Stimulated activated CD4-positive, alpha-beta T cell treated with anti-CD3 and anti-CD28 coated beads, Interleukin-1b, Interleukin-23, amount 100 ng/mL, for 1 hour (primary cell): ENCODE measurements at places on chromosomes 7 and 10.

- no peak for DNase-seq
These were observed 23.3 kb upstream of the GPR22 start for GRCh38 chr7:107446531-107446930.

DNA sequence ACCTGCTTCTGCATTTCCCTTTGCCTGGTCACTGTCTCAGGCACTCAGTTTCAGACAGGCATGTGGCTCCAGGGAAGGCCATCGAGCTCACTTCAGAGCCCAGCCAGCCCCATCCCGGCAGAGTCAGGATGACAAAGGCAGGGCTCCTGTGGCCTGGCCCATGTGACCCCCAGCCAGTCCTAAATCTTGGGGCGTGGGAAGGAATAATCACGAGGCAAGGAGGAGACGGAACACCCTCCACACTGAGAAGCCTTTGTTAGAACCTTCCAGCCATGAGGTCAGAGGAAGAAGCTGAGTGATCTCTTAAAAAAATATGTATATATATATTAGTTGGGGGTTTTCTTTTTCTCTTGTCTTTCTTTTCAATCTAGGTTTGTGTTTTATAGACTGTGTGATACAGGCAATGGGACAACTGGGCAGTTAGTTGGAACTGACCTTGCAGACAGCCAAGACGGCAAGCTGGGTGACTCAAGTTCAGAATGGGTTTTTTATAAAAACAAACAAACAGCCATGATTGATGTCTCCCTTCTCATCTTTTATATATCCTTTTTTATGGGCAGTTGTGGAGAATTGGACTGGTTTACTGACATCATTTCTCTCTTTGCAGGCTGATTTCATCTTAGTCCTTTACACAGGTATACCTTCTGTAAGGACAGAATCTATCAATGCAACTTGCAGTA lies 60.8 kb downstream of the CHN2 start:
- DNase-seq, result no peak

DNA sequence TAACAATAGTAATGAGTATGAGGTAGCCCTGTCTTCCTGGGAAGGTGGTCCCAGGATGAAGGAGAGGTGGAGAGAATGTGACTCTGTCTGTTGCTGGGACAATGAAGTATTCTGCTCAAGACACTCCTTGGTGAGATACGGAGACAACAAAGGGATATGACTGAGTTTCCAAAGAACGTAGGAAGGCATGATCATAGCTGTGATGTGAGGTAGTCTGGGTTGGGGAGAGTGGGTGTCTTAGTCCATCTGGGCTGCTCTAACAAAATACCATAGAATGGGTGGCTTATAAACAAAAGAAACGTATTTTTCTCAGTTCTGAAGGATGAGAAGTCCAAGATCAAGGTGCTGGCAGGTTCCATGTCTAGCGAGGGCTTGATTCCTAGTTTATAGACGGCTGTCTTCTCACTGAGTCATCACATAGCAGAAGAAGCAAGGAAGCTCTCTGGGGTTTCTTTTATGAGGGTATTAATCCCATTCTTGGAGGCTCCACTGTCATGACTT lies 84.9 kb upstream of the RHOBTB1 start:
- no peak for DNase-seq

DNA sequence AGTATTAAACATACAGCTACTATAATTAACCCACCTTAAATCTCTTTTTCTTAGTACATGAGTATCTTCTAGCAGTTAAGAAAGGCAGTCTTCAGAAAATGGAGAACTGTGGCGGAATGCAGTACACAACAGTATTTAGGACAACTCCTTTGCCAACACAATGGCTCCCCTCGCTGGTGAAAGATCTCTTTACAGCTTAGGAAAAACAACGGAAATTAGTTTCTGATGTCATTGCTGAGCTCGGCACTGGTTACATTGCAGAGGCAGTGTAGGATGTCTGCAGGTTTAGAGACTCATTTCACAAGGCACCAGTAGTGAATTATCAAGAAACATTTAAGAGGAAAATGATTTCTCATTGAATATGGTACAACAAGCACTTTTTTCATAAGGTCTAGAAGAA lies 43.4 kb downstream of the GLRX3 start:
- DNase-seq, result no peak

DNA sequence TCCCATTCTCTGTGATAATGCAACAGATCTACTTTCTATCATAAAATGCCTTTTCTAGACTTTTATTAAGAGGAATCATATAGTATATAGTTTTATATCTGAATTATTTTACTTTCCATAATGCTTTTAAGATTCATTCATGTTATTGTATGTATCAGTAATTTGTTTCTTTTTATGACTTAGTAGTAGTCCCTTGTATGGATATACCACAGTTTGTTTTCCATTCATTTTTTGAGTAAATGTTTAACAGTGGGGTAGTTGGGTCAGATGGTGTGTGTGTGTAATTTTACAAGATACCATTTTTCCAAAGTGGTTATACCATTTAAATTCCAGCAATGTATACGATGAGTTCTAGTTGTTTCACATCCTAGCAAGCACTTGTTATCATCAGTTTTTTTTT lies 10.4 kb downstream of the PIK3CG start:
- DNase-seq, result no peak

- no peak for DNase-seq
These were observed 463.3 kb upstream of the PODXL start for GRCh38 chr7:132019703-132020102.

GRCh38 chr7:144384071-144384470 lies 19.4 kb downstream of the NOBOX start:
- no peak for DNase-seq

DNA sequence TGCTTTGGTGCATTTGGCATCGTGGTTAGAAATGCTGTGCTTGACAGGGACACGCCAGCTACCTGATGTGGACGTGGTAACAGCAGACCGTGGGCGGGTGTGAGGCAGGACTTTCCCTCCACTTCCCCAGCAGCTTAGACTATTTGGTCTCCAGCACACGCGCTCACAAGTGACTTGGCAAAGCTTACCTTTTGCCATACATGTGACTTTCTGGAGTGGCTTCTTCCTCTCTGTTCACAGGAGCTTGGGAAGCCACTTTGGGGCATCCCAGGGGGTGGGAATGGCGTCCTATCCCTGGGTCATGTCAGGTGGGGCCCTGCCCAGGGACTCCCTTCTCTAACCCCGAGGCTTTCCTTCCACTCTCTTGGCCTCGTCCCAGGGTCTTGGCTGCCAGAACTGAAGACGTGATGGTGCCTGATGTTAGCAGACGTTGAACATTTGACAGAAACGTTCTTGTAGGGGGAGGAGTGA lies 228.7 kb upstream of the KLF6 start:
- no peak for DNase-seq

GRCh38 chr10:22086730-22087401 lies 83.3 kb upstream of the DNAJC1 start:
- no peak for DNase-seq

DNA sequence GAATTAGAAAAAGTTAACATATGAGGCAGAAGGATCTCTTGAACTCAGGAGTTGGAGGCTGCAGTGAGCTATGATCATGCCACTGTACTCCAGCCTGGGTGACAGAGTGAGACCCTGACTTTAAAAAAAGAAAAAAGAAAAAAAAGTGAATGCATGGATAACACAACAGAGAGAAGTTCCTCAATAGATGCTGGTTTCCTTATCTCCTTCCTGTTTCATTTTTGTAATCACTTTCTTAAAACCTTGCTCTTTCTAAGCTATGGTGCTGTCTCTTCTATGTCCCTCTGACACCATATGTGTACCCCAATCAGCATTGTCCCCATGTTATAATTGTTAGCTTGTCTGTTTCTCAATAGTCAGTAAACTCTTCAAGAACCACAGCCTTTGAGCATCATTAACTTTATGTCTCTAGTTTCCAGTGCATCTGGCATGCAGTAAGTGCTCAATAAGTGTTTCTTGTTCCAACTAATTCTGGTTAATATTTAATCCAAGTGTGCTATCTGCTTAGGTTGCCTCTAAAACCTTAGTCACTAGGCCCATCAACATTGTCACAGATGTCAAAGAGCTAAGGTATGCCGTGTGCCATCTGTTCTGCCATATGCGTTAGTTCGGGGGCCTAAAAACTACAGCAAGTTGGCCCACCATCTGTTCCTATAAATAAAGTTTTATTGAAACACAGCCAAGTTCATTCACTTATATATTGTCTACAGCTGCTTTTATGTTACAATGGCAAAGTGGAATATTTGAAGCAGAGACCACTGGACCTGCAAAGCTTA lies 36.2 kb downstream of the MPP7 start:
- no peak for DNase-seq

- DNase-seq, result no peak
These were observed 3.5 kb downstream of the SCART1 start for GRCh38 chr10:133457100-133457841.

DNA sequence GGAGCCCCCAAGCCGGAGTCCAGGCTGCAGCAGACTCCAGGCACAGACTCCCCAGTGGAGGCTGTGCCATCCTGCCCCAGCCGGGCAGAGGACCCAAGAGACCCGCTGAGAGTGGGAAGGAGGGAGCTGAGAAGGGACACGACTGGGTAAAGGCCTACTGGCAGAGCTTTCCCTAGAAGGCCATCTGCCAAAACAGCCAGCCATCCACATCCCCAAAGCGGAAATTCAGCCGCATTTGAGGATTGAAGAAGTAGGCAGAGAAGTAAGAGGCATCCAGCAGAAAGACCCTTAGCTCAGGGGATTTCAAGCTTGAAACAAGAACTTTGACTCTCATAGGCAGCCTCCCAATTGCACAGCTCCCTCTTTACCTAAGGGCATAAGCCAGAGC lies 857 bp downstream of the CPXM2 start:
- no peak for DNase-seq

GRCh38 chr10:78756604-78757343 lies 312.0 kb upstream of the ZMIZ1 start:
- DNase-seq, result no peak

GRCh38 chr7:74254858-74255379 lies 720 bp upstream of the RFC2 start:
- DNase-seq, result no peak

DNA sequence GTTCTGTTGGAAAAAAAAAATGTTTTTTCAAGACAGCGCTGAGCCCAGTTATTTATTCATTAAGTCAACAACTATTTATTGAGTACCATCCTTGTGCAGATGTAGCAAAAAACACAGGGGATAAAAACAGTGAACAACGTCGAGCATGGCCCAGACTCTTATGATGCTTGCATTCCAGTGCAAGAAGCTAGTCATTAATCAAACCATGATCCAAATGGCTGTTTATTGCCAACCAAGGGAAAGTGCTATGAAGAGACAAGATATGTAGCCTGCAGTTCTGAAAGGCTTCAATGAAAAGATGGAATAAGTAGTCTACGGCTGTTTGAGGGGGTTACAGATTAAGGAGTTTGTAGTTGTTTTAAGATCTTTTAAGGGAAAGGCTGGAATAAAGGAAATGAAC lies 262.3 kb downstream of the NEBL start:
- no peak for DNase-seq

DNA sequence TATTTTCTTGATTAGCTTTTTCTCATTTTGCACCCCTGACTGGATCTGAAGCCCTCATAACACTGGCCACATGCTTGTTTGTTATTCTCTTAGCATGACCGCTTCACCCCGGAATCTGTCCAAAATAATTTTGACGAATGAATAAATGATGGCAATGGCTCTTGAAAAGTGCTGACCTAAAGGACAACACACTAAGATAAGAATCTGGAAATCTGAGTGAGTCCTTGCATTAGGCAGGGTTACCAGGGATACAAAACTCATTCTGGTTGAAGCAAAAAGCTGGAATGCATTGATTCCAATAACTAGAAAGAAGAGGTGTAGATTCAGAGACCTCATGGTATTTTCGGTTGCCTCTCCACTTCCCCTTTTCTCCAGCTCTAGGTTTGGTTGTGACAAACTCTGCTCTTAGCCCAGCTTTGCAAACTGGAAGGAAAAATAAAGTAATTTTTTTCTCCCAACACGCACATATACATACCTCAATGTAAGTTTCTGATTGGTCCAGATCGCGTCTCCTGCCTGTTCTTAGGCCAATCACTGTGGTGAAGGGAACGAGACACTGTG lies 157.4 kb downstream of the SKIDA1 start:
- no peak for DNase-seq

DNA sequence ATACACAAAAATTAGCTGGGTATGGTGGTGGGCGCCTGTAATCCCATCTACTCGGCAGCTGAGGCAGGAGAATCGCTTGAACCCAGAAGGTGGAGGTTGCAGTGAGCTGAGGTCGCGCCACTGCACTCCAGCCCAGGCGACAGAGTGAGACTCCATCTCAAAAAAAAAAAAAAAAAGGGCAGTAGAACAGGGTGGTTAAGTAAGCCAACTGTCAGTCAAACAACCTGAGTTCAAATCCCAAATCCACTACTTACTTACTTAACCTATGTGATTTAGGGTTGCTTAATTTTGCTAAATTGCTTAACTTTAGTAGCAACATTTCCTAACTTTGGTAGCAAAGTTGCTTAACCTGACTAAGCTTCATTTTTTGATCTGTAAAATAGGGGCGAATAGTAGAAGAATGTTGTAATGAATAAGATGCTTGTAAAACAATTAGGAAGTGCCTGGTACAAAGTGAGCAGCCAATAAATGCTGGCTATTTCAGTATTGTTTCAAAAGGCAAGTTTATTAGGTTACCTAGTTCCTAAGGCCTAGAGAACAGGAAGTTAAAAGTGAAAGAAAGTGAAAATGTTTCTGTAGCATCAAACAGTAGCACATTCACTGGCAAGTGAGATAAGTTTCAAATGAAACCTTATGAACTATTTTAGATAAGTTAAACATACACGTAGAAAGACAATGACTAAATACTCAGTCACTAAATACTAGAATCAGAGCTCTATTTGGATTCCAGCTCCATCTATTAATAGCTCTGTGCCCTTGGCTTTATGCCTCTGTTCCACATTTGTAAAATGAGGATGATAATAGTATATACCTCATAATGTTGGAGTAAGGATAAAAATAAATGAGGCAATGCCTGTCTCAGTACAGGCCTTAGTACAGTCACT lies 64.3 kb downstream of the HOXA1 start:
- no peak for DNase-seq

GRCh38 chr10:91864744-91865143 lies 44.5 kb downstream of the FGFBP3 start:
- no peak for DNase-seq

DNA sequence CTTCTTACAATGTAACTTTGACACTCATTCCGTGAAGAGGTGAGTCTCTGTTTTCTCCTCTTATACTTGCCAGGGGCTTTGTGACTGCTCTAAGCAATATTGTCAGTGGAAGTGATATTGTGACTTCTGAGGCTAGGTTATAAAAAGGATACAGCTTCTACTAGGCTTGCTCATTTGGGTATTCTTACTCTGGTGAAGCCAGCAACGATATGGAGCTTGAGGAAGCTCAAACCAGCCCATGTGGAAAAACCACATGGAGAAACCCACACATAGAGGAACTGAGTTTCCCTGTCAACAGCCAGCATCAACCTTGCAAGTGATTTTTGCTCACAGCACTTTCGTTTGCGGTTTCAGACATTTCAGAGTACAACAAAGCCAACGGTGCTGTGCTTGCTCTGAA lies 149.6 kb upstream of the SEMA3E start:
- no peak for DNase-seq

- DNase-seq, result no peak
These were observed 96.4 kb upstream of the ZMIZ1 start for GRCh38 chr10:78972160-78972946.

GRCh38 chr10:51886438-51887068 lies 187.2 kb upstream of the CSTF2T start:
- no peak for DNase-seq
